ENCODE measurements at places on chromosomes 5 and 9. TPM values are rescaled to one million over a fixed set of nuclear protein-coding genes. Genes with fewer than 3 reads are reported as not detected.
A peak's percentile ranks its signal among the peaks of the same experiment; 100 is the strongest.

Gene BTNL8
- total RNA-seq = not detected

Gene TRAF1
- total RNA-seq = 16.7 TPM

DNA sequence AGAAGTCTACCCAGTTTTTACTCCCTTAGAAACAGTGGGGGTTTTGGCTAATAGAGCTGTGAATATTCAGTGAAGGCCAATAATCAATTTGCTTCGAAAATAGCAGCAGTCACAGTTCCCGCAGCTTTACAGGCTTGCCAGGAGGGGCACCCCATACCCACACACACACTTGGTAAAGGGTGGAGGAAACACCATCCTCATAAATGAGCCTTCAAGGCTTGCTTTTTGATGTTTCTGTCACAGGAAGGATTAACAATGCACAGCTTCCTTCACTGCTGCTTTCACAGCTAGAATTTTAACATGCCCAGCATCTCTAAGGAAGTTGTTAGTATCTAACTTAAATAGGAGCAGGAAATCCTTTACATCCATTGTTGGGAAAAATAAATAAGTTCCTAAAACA lies 1247.5 kb upstream of the C9orf72 start:
- no peak for DNase-seq

DNA sequence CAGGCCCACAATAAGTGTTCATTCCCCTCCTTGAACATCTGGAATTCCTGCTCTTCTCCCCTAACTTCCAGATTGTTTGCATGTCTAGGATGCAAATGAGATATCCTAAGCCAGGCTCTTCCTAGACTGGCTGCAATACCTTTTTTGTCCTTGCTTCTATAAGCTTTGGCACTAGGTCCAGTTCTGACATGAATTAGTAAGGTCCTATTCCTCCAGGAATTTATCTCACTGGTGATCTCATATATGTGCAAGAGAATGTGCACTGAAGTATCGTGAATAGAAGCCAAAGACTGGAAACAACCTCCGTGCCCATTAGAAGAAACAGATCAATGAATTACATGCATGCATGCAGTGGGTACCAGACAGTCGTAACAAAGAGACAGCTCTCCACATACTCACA lies 25.2 kb downstream of the DUSP1 start:
- DNase-seq = no peak

GRCh38 chr9:93603906-93604326 lies 27.5 kb downstream of the PHF2 start:
- DNase-seq = no peak

GRCh38 chr5:137400571-137400970 lies 98.6 kb downstream of the SPOCK1 start:
- DNase-seq = no peak

DNA sequence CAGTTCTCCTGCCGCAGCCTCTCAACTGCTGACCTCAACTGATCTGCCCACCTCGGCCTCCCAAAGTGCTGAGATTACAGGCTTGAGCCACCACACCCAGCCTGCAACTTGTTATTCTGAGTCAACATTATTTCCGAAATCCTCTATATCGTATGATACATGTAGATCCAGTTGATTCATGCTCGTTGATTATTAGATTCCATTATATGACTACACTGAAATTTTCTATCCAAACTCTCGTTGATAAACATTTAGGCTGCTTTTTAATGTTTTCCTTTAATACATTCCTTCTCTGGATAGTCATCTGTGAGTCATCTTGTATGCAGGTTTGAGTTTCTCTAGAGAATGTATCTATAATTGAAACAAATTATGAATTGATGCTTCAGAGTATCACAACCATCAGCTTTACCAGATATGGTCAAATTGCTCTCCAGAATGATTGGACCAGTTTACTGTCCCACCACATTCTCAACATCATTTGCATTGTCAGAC lies 4.1 kb downstream of the CDK7 start:
- DNase-seq = no peak

Gene MRPL50
- total RNA-seq = 2.6 TPM

DNA sequence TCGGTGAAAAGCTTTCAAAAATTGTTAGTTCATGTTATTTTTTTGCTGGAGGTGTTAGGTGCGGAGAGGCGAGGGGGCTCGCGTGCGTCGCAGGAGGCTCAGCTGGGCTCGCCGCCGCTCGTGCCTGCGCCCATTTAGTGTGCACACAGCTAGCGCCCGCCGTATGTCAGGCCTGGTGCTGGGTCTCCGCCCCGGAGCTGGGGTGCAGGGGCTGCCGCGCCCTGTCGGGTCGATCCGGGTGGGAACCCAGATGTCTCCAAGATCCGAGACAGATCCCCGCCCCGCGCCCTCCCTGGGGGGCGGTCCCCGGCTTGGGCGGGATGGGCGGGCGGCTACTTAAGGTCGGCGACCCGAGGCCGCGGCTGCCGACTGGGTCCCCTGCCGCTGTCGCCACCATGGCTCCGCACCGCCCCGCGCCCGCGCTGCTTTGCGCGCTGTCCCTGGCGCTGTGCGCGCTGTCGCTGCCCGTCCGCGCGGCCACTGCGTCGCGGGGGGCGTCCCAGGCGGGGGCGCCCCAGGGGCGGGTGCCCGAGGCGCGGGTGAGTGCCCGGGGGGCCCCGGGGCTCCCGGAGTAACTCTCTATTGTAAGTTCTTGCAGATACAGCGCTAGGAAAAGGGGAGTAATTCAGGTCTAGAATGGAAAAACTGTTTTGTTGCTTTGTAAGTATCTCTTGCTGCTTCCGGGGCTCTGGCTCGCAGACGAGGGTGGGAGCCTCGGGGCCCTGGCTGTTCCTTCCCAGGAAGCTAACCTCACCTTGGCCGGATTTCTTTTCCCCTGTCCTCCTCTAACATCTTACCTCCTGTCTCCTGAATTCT lies 31.7 kb downstream of the GSN start:
- peak; percentile 88 for DNase-seq

Gene WDR31
- total RNA-seq = 0.21 TPM

Gene YIPF5
- total RNA-seq = 31.0 TPM

DNA sequence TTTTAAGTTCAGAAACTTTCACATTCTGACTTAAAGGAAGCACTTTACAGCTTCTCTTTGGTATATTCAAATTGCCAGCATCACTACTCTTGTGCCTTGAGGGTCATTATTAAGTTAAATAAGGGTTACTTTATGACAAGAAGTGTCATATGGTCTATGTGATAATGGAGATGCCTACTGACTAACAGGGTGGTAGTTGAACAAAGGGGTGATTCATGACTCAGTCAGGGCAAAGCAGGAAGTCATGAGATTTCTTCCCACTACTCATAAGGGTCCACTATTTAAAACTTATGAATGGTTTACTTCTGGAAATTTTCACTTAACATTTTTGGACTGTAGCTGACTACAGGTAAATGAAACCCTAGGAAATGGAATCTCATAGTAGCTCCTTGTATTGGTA lies 938.3 kb upstream of the PTPRD start:
- no peak for DNase-seq

Gene FABP6
- not detected for total RNA-seq

Gene CAMK2A
- total RNA-seq = not detected

DNA sequence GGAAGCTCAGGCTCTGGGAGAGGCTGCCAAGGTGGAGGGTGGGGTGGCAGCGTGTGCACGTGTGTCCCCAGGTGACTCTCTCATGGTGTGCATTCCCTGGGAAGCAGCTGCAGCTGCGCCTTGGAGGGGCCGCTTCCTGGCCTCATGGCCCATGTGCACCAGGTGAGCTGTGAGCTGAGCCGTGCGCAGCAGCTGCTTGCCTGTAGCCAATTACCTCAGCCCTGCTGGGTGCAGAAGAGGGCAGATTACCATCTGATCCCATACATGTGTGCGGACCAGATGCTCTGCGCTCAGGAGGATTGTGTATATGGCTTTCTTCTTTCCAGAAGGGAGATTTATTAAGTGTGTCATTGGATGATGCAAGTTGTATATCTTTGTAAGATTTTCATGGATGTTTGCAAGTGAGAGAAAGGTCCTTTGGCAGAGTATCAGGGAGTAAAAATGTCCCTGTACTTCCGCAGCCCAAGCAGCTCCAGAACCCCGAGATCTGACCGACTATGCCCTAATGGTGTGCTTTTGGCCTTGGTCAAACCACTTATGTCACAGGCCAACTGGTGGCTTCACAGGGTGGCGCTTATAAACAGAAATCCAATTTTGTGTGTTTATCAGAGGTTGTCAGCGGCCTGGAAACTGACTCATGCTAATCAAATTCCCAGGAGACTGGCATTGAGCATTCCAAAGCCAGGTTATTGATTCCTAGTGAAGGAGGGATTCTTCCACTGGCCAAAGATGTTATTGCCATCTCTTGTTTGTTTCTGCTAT lies 229.3 kb downstream of the GOLPH3 start:
- no peak for DNase-seq

DNA sequence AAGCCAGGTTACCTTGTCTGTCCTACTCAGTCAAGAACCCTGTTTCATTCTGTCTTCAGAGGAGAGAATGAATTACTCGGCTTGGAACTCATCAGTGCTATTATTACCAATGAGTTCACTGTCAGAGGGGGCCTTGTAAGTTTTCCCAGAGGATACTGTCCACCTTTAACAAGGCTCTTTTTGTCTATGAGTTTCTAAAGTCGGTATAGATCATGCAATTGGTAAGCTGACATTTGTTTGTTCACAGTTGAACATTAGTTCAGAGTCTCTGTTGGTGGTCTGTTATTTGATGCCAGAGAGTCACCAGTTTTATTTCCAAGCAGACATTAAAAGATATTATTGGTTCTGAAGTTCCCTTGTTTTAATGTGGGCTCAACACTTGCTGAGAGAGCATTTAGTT lies 58.1 kb upstream of the DHFR start:
- DNase-seq = no peak

- no peak for DNase-seq
Measured at GRCh38 chr9:104463864-104464263, 40.2 kb upstream of the OR13F1 start.

DNA sequence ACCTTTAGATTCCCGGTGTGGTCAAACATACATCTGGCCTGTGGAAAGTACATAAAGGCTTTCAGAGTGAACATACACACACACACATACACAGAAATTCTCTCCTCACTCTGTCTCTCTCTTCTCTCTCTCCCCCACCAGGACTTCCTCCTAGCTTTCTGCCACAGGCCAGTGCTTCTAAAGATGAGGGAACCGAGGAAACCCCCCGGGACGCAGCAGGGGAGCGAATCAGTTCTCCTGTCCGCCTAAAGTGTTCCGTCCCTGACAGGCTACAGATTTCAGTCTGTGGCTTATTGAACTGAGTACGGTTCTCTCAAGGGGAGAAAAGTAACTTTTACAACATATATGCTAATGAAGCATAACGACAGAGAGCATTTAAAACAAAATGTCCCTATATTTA lies 75.8 kb downstream of the MED27 start:
- DNase-seq = no peak

DNA sequence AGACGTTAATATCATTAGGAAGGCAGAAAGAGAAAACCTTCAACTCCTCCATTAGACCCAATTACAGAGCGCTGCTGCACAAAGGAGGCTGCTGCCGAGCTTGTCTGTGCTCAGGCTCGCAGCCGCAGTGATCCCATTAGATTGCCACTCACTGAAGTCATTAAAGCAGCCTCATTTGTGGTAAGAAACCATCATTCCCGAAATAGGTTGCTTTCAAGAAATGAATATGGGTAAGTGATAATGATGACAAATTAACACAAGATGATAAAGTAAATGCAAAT lies 137.2 kb downstream of the CAVIN4 start:
- no peak for DNase-seq

- DNase-seq = no peak
Measured at GRCh38 chr9:127644943-127645342, 32.9 kb downstream of the STXBP1 start.

- DNase-seq = no peak
Measured at GRCh38 chr5:153618867-153619266, 128.4 kb downstream of the GRIA1 start.

All from ascending aorta (tissue), 2 donors.